Umbilical cord (tissue), 2 donors: ENCODE measurements at places on chromosomes 3 and 15.

DNA sequence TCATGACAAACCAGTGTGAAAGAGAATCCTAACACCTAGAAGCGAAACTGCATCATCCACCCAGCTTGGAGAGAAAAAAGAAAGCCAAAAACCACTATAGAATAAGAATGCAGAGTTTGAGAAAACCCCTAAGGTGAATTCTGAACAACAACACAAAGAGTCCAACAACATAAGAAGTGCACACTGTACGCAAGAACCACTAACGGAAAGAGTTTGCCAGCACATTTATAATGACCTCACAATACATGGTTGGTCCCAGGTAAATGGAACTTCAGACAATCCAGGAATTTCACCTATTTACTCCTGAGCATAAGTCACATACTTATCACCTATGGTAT is 128.3 kb upstream of the BHLHE40 start:
- DNase-seq: no peak

GRCh38 chr3:16362770-16363169 is 97.8 kb downstream of the OXNAD1 start:
- DNase-seq: no peak

GRCh38 chr3:179503640-179504039 is 52.4 kb upstream of the GNB4 start:
- DNase-seq: no peak

DNA sequence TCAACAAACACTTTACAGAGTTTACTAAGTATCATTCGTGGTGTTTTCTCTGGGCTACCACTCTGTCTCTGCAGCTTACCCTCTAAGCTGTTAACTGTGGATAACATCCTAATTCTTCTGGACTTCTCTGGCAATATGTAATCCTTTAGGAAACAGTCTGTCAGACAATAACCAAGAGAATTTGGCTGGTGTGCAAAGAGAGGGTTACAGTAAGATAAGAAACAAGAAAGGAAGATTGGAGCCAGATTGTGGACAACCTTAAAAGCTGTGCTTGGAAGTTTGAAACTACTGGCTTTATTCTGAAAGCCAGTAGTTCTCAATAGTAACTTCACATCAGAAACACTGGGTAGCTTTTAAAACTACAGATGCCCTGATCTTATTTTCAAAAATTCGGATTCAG is 778 bp downstream of the ARL6 start:
- DNase-seq: peak; percentile 49

- DNase-seq: no peak
Observed at GRCh38 chr15:25465835-25466234, 27.0 kb upstream of the UBE3A start.

DNA sequence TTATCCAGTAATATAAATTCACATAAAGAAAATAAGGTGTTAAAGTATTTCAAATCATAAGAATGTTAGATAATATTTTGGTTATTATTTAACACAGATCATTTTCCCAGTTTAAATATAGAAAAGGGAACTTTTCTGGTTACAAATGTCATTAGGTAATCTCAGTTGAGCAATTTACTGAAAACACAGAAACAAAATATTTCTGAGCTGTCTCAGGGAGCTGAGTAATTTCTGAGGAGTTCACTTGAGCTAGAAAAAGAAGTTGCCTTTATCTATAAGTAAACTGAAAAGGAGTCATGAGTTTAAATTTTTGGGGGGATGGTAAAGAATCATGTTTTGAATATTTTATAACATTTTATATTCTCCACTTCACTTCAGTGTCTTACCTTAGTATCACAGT is 855.4 kb upstream of the ARPP21 start:
- DNase-seq: no peak

DNA sequence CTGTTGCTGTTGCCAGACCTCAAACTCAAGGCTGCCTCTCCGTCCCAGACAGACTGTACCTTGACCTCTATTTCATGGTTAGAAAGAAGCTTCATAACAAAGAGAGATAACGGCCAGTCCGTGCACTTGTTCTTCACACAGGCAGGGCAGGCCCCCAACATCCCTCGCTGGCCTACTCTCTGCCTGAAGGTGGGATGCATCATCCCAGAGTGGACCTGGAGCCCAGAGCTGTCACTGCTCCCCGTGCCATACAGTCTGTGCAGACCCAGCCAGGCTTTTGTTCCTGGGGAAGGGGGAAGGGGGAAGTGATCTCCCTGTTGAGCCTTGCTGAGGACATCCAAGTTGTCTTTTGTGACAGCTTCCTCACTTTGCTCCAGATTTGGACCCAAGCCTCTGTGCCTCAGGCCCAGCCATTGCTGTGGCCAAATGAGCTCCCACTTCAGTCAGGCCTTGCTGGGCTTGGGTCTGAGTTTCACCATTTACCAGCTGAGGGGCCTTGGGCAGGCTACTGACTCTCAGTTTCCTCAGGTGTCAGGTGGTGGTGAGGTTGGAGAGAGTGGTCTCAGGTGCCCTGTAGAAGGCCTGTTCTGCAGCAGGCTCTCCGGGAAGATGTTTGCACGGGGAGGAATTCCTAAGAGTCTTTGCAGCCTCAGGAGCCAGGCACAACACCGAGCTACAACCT is 141.6 kb downstream of the DNAJB8 start:
- DNase-seq: no peak

DNA sequence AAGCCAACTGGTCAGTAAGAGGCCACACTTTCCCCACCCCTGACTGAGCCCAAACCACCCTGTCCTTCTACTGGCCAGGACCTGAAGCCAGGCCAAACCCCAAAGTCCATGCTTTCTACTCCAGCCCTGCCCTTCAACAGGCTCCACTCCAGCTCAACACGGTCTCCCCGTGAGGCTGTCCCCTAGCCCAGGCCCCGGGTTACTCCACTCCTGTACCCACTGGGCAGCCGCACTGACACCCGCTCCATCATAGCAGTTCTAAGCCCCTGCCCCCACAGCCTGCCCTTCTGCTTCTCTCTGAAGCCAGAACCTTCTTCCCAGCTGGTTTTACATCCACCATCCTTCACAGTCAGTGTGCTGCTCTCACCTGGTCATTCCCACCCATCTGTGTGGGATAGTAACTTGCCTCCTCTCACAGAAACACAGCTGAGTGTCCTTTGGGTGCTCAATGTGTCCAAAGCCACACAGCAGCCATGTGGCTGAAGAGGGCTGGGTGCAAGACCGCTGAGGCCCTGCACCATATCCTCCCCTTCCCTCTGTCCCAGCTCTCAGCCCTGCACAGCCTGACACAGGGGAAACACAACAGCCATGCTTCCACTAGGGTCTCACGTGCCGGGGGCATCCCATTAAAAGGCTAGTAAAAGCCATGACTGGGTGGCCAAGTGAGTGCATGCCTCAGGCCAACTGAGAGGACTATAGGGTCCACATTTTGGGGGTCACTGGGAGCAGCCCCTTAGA is 38.1 kb downstream of the TLE3 start:
- DNase-seq: no peak

DNA sequence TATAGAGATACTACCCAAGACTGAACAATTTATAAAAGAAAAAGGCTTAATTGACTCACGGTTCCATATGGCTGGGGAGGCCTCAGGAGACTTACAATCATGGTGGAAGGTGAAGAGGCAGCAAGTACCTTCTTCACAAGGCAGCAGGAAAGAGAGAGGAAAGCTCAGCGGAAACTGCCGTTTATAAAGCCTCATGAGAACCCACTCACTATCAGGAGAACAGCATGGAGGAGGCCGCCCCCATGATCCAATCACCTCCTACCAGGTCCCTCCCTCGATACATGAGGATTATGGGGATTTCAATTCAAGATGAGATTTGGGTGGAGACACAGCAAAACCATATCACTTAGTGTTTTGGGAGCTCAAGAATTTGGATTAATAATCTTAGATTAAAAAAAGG is 240.2 kb downstream of the UACA start:
- DNase-seq: no peak

GRCh38 chr3:20503394-20504082 is 317.5 kb upstream of the SGO1 start:
- DNase-seq: no peak

- no peak for DNase-seq
Observed at GRCh38 chr15:84572231-84572630, 28.6 kb upstream of the ZSCAN2 start.

GRCh38 chr3:11226042-11226370 is 46.2 kb upstream of the ATG7 start:
- no peak for DNase-seq

DNA sequence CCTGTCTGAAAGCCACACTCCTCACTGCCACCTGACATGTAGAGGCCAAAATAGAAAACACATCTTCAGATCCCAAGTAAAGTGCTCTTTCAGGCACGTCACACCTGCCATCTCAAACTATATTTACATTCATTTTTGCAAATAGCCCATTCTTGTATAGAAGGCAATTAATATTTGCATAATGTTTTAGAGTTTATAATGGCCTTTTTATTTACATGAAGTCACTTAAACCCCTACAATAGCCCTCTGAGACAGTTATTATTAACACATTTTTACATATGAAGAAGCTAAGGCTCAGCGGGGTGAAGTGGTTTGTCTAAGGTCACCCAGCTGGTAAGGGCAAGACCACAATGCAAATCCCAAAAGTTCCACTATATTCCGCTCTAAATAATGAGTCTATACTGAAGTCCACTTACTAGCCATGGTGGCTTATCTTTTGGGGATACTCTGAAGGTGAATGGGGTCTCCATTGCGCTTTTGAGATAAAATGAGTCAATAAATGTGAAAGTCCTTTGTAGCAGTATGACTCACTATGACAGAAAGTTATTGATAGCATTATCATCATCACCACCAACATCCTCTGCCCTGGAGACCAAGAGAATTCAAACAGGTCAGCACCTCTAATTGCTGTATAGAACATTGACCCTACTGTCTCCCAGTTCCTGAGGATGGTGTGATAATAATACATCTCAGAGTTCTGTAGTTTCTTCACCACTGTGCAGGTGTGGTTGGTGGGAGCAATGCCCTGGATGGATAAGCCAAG is 155.9 kb upstream of the BCL6 start:
- no peak for DNase-seq
